ENCODE measurements at places on chromosomes 3 and 15.

DNA sequence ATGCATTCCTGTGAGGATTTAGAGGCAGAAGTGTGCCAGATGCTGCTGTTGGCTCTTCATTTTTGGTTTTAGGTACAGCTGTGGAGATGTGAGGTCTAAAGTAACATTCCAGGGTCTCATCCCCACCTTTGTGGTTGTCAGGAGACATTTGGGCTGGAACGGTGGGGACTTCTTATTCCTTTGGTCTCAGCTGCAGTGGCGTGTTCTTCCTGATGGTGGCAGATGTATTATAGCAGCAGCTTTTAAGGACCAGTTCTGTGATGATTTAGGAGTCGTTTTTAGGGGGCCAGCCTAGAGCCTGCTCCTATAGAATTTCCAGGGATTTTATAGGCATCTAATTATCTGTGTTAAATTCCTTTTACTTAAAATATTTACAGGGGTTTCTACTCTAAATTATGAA, 221.0 kb upstream of the EOMES start:
- no peak for DNase-seq

DNA sequence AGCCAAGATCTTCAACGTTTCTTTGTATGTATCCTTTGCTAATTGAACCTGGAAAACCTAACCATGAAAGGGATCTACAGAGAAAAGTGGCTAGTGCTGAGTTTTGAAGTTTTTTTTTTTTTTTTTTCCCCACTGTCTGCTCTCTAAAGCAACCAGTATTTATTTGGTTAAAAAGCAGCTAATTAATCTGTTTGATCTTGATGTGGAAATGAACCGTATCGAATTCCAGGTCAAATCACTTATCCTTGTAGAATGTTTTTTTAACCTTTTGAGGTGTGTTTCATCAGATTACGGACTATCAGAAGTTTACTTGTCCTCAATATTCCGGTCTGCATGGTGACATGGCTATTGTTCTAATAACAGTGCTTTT, 117.2 kb downstream of the FNDC3B start:
- DNase-seq: no peak

- DNase-seq: no peak
Observed at GRCh38 chr3:192825657-192826200, 91.9 kb downstream of the MB21D2 start.

DNA sequence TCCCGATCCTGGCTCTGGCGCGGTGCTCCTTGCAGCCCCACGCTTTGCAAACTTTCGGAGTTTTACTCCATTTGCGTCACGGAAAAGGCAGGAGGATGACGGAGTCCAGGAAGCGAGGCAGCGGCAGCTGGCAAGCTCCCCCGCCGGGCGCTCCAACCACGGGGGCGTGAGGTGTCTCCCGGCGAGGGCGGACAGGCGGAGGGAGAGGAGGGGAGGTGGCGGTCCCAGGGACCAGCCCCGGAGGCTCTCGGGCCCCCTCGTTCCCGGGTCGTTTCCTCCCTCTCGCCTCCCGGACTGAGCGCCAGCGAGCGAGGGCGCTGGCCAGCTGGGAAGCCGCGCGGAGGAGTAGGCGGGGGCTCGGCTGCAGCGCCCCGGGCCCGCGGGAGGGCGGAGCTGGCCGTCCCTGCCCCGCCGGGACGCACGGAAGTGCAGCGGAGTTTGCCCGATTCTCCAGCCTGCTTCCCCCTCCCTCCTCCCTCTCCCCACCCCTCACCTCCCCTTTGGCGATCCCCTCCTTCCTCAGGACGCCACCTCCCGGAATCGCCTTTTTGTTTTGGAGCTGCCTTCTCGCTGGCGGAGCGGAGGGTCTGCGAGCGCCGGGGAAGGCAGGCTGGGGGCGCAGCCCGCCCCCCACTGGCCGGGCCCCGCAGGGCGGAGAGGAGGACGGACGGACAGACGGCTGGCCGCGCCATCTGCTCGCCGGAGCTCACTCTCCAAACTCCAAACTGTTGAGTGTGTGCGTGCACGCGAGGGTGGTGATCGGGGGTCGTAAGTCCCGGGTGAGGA, at the start of gene SNX33:
TSS of gene SNX33 (plus strand) at position 543 of the 786 bp plus-strand sequence. CDS start 1,191 bp downstream, outside the sequence.
- no peak for DNase-seq

DNA sequence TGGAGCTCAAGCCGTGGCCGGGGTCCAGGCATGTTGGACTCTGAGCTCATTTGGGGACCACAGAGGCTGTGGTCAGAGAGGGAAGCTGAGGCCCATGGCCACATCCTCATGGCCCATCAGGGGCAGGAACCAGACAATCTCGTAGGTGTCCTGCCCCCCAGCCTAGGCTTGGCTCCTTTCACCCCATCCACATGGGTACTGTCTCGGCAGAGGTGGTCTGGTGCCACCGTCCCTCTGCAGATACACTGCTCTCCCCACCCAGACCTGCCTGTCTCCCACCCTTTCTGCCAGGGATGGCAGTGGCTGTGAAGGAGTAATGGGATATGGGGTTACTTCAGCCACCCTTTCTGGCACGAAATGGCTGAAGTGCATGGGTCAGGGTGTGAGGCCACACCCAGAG, 7.9 kb downstream of the PRSS50 start:
- DNase-seq: no peak

DNA sequence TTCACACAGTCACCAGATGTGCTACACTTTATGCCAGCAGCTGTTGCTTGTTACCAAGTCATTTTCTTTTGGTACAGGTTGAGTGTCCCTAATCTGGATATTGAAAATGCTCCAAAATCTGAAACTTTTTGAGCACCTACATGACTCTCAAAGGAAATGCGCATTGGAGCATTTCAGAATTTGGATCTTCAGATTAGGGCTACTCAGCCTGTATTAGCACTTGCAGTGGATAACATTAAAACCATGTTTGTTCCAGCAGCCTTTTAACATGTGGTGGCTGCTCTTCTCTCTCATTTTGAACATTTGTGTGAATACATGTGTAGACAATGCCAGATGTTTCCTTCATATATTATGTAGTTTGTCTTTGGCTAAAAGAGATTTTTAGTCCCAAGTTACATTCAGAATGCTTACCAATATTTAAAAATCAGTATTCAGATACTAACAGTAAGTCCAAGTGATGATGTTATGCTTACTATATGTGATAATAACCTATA, 230.9 kb upstream of the UBE2E1 start:
- no peak for DNase-seq

GRCh38 chr3:171901615-171902312, 58.6 kb downstream of the TMEM212 start:
- DNase-seq: no peak

GRCh38 chr3:53748512-53749271, 97.5 kb downstream of the CHDH start:
- no peak for DNase-seq

DNA sequence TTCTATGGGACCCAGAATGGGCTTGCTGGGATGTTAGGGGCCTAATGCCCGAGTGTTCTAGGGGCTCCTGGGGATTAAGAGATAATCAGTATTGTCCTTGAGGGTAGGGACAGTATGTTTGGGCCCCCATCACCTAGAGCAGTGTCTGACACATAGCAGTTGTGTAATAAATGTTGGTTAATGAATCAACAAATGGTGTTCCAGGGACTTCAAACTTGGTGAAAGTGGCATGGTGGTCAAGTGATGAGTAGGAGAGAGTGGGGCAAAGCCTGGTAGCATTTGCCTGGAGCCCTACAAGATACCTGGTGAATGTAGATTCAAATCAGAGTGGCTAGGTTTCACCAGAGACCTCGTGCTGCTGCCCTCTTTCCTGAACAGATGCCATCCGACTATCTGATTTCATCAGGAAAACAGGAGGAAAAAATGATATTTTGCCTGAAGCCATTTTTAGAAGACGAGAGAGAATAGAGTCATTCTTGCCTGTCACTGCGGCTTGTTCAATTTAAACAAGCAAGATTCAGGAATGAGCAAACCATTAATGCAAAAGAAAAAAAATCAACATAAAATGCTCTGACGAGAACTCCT, 117.3 kb downstream of the RPL22L1 start:
- no peak for DNase-seq

- DNase-seq: no peak
Observed at GRCh38 chr3:132880986-132881385, 157.2 kb upstream of the TMEM108 start.

DNA sequence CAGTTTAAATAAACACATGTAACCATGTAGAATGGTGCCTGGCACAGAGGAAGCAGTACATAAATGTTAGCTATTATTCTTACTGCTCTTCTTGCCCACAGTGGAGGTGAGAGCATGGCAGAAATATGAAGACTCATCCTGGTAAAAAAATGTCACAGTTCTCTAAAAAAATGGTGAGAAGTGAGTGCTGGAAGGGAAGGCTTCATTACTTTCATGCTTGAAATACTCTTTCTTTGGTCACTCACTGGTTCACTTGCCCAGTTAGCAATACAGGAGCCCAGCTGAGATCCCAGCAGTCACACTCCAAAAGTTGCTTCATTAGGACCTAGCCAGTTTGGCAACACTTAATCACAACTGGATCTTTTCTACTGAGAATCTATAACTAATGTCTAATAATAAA, 1017.2 kb downstream of the TUSC7 start:
- no peak for DNase-seq

DNA sequence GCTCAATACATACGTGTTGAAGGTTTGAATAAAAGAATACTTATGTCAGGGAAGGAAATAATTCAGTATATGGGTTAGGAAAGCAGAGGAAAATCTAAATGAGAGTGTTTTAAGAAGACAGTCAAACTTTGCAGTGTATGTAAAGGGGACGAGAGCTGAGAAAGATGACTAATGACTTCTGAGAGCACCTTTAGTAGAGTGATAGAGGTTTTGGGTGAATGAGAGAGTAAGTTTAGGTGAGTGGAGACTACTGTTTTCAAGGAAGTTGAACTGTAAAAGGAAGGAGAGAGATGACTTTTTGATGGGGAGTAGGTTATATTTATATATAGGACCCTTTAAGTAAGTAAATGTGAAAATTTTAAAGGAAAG, 9.4 kb downstream of the TBC1D23 start:
- no peak for DNase-seq

DNA sequence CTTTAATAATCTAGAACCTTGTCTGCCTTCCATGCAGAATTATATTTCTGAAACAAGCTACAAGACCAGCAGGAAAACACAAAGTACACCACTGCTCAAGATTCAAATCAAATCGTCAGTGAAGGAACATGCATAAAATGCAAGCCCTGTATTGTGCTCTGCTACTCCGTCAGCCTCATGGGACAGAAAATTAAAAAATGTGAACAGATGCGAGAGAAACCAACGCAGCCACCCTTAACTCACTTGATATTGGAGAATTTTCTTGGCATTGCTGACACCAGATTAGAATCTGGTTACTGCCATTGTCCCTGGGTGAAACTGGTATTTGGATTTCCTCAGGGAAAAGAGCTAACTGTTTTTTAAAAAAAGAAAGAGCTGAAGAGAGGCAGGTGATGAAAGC, 23.6 kb downstream of the ANXA2 start:
- no peak for DNase-seq
